ENCODE measurements at places on chromosomes 13 and 19.

- no peak for DNase-seq
Observed at GRCh38 chr13:46575301-46575771, 22.4 kb downstream of the LRCH1 start.

DNA sequence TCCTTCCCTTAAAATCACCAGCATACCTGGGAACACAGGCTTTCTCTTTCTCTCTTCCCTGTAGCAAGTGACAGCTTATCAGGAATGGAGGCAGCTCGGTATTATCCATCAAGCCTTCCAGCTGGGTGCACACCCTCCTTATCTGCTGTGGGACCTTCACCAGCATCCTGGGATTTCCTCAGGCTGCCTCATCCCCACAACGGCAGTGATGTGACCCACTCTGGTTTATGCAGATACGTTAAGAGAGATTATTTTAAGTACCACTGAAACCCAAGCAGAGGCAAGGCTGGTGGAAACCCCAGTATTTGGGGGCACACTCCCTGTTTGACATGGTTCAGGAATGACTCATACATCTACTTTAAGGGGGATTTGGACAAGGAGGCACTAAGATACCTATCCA, 192.1 kb downstream of the TM9SF2 start:
- DNase-seq, result no peak

- DNase-seq, result no peak
Observed at GRCh38 chr13:99015606-99016490, 38.0 kb upstream of the DOCK9 start.

DNA sequence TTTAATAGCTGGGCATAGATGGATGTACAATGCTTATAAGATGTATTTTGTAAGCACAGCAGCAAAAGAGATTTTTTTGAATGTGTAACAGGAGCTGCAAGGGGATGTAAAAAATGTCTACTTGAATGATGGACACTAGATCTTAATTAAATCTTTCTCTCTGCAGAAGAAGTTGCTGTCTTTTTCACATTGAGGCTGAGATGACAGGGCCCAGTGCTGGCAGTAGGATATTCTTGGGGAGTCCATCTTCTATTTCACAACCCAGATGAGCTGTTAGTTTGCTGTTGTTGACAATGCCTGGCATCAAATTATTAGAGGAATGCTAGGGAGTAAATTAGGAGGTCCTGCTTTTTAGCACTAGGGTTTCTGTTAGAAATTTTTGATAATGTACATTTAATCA, 698.7 kb downstream of the SLITRK5 start:
- DNase-seq, result no peak

DNA sequence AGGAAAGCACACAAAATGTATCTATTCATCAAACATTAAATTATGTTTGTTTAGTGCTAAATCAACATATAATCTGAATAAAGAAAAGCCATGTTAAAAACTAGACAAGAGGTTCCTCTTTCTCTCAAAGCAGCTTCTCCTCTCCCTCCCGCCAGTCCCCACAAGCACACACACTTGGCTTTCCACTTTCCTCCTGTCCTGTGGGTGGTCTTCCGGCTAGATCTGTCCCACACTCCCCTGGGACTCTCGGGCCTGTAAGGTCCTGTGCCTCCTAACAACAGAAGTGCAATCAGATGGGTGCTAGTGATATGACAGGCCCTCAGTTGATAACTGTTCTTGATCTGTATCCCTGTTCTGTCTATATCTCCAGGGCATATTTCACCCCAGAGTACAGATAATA, 45.6 kb upstream of the RAP2A start:
- no peak for DNase-seq

DNA sequence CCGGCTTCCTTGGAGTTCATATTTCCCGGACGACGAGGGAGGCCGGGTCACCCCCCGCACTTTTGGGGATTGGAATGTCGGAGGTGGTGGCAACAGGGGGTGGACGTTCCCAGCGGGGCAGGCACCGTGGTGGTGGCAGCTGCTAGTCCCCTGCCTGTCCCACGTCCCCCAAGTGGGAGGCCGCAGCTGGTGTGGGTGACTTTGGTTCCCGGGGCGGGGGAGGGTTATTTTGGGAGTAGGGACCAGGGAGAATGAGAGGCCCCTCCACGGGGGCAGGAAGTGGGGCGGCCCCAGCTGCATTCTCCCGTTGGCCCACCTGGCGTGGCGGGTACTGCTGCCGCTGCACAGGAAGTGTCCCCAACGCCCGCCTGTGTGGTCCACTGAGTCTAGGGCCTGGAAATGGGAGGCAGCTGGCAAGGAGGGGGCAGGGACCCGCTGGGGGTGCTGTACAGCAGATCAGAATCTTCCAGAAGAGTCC, 11.1 kb upstream of the PLIN3 start:
- no peak for DNase-seq

- DNase-seq, result no peak
Observed at GRCh38 chr19:347946-348861, 3.6 kb upstream of the MIER2 start.

DNA sequence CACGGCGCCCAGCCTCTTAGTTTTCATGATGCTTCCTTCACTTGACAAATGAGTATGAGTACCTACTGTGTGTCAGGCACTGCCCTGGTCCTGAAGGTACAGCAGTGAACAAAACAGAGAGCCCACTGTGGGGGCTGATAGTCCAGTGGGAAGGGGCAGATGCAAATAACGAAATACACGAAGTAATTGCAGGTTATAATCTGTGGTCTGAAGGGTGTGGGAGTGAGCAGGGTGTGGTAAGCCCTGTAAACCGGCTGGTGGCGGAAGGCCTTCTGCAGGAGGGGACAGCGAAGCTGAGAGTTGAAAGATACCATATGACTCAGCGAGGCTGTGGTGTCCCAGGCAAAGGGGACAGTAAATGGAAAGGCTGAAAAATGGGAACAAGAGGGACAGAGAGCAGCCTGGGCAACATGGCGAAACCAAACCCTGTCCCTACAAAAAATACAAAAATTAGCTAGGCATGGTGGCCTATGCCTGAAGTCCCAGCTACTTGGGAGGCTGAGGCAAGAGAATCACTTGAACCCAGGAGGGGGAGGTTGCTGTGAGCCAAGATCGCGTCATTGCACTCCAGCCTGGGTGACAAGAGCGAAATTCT, 60.5 kb downstream of the MAP4K1 start:
- DNase-seq, result no peak

DNA sequence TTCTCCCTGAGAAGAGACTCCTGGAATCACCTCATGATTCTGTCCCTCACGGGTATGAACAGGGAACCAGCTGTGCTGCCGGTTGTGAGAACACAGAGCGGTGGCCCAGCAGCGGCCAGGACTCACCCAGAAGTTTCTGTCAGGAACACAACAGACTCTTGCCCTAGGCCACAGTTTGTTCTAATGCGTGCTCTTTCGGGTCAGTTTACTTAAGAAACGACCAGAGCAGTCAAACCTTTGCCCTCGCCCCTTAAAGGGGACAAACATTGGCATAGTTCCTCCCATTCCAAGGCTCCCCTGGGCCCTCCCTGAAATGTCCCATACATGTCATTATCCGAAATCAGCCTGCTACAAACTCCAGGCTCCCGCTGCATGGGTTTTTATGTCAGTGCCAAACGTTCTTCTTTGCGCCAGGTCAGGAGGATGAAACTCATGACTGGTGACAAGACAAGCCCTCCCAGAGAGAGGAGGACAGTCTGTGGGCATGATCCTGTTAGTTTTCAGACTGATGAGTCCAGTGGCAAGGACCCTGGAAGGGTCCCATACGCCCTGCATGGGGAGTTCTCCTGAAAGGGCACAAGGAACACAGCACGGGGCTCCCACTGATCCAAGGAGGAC, 18.3 kb downstream of the ZIC5 start:
- DNase-seq, result no peak

- DNase-seq, result no peak
Observed at GRCh38 chr13:98199480-98199879, 22.4 kb upstream of the RNF113B start.

DNA sequence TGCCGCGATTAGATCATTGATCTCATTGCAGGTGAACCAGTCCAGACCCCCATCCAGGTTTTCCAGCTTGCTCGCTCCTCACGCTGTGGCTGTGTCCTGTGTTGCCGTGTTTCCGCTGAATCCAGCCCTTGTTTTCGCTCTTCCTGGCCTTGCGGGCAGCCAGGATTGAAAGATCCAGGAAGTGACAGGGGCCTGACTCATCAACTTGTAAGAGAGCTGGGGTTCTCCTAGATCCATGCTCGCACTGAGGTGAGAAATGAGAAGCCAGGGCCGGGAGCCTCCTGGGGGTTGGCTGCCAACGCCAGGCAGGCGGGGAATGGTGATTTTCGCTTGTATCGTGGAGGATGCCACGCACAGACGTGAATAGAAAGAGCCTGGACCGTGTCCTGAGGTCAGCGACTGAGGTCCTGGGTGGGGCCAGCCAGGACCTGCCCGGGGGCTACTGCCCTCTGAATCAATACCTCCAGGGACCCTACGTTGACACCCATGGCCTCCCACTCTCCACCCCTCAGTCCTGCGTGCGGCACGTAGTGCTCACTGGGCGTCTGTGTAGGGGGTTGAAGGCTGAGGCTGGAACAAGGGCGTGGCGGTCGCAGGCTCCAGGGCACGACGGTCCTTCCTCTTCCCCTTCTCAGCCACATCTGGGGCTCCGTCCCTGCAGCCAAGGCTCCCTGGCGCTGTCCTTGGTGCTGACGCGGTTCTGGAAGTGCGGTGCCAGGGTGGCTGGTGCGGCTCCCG, 7.3 kb upstream of the PTPRH start:
- DNase-seq, result no peak

GRCh38 chr19:28307487-28307886, 905.5 kb downstream of the UQCRFS1 start:
- DNase-seq, result no peak

DNA sequence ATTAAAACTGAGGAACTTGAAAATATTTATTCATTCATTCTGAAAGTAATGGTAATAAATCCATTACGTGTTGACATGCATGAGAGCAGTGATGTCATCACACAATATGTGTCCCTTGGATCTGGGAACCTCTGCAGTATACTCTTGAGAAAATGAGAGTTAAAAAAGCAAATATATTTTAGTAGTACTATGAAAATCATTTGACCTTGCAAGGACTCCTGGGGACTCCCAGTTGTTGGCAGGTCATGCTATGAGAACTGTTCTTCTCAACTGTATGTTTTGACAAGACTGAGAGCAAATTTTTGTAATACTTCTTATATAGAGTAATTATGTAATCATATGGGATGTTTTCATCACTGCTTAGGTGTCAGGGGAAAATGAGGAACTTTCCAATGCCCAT, 249.4 kb downstream of the PCCA start:
- no peak for DNase-seq

DNA sequence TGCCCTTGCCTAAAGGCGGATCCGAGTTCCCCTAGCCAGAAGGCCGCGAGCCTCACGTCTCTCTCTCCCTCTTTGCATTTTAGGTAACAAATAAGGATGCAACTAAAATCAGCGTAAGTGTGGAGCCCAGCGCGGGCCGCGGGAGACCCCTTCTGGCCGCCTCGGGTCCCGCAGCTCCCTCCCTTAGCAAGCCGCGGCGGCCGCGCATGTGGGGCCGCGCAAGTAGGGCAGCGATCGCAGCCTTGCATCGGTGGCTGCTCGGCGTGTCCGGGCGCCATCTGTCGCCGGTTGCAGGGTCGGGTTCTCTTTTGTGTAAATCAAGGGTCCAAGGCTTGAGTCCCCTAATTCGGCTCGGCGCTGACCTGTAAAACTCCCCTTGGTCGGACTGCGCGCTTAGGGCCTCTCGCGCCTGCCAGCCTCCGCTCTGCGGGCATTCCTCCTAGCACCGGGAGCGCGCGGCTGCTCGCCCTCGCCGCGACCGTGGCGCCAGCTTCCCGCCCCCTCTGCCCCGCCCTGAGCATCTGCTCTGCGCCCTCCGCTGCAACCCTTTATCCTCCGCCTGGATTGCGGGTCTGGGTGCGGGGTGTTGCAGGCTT, 2.7 kb downstream of the VSTM2B start:
- no peak for DNase-seq

DNA sequence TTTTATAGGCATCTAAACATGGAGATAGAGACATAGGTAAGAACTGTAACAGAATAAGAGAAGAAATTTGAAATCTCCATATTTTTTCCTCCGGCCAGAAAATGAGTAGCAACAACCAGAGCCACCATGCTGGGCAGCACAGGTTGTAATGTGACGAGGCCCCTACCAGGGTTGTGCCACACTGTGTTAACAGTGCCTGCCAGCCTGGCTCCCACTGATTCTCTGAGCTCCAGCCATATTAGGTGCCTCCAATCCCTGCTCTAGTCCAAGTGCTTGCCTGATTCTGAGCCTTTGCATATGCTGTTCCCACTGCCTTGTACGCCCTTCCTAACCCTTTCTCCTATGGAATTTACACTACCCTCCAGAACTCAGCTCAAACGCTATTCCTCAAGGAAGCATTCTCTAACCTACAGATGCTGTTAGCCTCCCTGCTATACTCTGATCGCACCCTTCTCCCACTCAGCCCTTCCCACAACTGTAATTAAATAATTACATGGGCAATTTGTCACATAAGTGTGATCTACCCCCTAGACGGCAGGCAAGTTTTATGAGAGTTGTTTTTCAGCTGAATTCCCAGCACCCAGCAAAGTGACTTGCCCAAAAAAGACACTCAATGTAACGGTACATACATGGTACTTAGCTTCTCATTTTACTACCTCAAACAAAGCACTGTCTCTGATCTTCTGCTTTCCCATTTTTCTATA, 37.6 kb upstream of the STARD13 start:
- no peak for DNase-seq

DNA sequence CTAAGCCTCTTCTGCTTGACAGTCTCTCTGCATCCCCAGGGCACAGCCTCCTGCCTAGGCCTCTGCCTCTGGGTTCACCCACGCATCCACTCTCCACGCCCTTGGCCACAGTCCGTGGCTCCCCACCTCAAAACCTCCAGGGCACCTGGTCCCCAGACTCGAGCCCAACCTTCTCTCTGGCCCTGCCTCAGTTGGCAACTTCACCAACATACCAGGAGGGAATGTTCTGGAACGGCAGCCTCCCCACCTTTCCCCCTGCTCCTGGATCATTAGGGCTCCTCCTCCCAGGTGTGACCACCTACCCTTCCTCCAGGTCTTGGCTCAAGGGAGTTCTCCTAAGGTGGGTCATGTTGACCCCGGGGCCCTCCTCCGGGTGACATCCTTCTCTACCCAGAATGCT, 69.1 kb downstream of the SOX1 start:
- DNase-seq, result no peak

GRCh38 chr13:42021851-42022250, 26.6 kb upstream of the DGKH start:
- DNase-seq, result no peak

- no peak for DNase-seq
Observed at GRCh38 chr19:11323601-11324078, 15.8 kb downstream of the RAB3D start.
